ENCODE measurements at places on chromosomes 3 and 15.

DNA sequence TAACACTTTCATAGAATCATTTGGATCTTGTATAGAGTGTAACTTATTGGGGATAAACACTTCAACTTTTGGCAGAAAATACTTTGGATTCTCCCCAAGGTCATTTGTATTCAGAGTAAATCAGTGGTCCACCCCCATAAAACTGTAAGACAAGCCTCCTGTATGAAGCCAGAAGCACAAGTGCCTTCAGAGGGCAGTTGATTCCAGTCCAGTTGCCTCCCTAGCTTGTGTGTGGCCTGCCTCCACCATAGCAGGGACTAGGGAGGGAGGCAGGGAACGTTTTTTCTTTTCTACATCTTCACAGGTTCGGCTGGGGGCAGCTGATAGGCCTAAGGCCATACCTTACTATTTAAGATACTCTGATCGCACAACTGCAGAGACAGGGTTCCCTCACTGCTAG is 11.6 kb downstream of the GORASP1 start:
- no peak for DNase-seq

GRCh38 chr3:169604568-169604967 is 58.9 kb downstream of the MECOM start:
- DNase-seq, result no peak

GRCh38 chr3:130773366-130773765 is 26.7 kb upstream of the PIK3R4 start:
- DNase-seq, result no peak

GRCh38 chr15:91522605-91523332 is 330.7 kb upstream of the SLCO3A1 start:
- no peak for DNase-seq

DNA sequence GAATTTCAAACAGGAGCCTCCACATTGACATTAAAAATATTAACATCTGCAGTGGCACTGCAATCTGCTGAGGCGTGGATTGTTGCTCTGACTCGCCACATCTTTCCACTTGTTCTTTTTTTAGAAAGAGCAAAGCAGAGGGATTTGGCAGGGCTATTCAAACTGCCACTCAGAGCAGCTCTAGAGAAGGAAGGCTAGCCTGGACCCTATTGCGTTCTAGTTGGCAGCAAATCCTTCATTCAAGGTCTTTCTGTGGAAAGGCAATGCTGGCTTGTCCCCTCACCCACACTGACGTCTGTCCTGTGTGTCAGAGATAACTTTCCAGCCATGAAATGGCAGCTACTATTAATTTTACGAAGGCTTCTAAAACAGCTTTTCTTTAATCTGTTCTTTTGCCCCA is 483.2 kb upstream of the SGO1 start:
- DNase-seq, result no peak

- DNase-seq, result no peak
These were observed 2.6 kb upstream of the RBM15B start for GRCh38 chr3:51388286-51389029.

DNA sequence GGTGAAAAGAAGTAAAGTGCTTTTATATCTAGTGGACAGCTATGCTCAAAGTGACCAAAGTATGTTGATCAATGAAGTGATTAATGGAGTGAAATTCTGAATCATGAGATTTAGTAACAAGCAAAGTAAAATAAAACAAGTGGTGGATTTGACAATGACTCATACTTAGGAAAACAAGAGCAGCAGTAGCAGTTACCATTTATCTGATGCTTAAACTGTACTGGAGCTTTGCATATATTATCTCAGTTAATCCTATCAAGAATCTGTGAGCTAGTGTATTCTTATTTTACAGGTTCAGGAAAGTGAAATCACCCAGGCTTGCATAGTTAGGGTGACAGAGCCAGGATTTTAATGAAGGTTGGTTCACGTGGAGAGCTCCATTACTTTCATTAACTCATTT is 50.6 kb upstream of the SPATA16 start:
- no peak for DNase-seq

DNA sequence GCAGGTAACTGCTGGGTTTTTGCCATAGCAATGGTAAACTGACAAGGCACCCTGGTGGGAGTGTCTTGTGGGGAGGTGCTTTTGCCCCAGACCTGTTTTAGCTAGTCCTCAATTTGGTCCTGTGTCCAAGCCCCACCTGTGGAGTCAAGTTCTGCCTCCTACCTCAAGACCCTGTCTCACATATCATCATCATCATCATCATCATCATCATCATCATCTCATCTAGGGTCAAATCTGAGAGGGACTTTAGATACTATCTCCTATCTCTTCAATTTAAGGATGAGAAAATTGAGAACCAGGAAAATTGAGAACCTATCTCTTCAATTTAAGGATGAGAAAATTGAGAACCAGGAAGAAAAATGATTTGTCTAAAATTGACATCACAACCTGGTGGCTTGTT is 9.9 kb downstream of the KNL1 start:
- no peak for DNase-seq

- DNase-seq, result no peak
These were observed 148.6 kb upstream of the MME start for GRCh38 chr3:154931484-154931883.

DNA sequence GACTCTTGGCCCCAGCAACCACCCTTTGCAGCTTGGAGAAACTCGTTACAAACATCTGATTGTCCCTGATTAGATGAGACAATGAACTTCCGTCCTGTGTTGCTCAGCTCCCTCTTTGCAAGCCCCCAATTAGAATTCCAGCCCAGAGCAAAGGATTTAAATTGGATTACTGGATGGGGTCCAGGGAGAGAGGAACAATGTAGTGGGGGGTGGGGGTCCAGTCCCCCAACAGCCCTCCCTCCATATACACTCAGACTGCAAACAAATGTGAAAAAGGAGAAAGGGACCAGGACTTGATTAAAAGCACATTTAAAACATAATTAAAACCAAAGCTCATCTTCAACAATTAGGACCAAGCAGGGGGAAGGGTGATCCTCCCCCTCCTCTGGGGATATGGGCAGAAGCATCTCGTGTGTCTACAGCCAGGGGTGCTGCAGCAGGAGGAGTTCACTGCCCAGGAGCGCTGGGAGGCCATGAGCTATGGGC is 71.7 kb upstream of the TMEM115 start:
- DNase-seq, result no peak

DNA sequence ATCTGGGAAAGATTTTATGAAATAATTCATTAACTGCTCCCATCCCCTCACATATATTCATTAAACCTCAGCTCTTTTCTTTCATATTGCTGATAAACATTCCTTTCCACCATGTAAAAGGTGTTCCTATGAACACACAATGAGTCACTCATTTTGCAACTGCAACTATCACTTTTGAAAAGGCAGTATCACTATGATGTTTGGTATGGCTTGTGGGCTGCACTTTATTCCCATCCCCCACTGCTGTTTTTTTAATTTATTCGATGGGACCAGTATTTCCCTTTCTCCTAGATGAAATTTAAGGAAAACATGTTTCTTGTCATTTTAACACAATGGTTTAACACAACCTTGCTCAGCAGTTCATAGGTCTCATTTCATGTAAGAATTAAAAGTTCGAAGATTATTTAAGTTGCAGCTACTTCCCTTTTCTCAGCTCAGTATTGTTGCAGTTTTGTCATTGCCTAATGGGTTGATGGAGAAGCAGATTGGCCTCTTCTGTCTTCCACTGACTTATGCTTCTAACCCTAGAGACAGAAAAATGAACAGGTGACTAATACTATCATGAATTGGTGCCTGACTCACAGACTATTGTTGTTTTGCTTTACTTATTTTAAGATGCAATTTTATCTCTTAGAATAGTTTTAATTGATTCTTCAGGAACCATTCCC is 280.3 kb downstream of the ZPLD1 start:
- no peak for DNase-seq

- no peak for DNase-seq
These were observed 30.4 kb downstream of the SLC51A start for GRCh38 chr3:196246612-196247308.

- DNase-seq, result no peak
These were observed 85.9 kb downstream of the SLCO3A1 start for GRCh38 chr15:91939403-91939831.

DNA sequence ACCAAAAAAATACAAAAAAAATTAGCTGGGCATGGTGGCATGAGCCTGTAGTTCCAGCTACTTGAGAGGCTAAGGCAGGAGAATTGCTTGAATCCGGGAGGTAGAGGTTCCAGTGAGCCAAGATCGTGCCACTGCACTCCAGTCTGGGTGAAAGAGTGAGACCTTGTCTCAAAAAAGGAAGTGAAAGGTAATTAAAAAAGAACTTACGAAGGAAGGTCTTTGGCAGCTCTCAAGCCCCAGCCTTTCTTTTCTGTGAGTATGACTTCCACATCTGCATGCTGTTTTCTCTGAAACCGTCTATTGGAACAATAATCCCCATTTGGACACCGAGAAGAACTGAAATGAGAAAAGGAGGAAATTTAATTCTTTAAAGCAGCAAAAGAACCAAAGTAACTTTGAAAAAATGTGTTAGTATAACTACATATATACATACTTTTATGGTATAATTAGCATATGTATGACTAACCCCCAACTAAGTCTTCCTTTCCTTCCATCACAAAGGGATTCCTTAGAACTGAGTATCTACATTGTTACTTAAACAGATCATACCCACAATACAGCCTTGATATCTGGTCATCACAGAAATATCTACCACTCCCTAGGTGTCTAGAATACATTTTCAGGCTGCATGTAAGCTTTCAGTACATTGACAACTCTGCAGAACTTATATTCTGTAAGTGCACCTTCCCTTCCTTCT is 50.1 kb downstream of the SETD2 start:
- no peak for DNase-seq

GRCh38 chr3:23749609-23750008 is 56.1 kb upstream of the UBE2E1 start:
- DNase-seq, result no peak

GRCh38 chr3:171526869-171527268 is 66.7 kb upstream of the TNIK start:
- DNase-seq, result no peak

DNA sequence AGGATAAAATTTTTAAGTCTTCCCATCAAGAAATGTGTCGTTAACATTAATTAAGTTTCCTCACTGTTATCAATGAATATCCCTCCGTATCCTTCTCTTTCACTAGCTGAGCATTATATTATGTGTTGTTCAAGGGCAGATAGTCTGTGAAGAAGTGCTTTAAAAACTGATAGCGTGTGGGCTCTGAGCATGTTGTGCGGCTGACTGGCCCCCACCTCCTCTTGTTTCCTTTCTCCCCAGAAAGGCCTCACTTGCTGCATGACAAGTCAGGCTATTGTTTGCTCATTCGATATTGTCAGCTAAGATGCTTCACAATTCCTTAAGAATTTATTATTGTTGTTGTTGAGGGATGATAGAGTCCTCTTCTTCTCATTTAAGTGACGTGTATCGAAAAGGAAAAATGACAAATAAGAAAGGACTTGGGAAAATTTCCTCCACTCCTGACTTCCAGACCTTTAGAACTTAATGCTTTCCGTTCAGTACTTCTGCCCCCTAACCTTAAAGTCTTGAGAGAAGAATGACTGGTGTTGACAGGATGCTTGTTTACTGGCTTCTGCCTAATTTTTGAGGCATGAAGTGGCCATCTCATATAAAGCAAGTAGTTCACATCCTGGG is 298.3 kb downstream of the LPP start:
- no peak for DNase-seq

Data from activated gamma-delta T cell (primary cell).